ENCODE measurements at places on chromosomes 16 and 17.

DNA sequence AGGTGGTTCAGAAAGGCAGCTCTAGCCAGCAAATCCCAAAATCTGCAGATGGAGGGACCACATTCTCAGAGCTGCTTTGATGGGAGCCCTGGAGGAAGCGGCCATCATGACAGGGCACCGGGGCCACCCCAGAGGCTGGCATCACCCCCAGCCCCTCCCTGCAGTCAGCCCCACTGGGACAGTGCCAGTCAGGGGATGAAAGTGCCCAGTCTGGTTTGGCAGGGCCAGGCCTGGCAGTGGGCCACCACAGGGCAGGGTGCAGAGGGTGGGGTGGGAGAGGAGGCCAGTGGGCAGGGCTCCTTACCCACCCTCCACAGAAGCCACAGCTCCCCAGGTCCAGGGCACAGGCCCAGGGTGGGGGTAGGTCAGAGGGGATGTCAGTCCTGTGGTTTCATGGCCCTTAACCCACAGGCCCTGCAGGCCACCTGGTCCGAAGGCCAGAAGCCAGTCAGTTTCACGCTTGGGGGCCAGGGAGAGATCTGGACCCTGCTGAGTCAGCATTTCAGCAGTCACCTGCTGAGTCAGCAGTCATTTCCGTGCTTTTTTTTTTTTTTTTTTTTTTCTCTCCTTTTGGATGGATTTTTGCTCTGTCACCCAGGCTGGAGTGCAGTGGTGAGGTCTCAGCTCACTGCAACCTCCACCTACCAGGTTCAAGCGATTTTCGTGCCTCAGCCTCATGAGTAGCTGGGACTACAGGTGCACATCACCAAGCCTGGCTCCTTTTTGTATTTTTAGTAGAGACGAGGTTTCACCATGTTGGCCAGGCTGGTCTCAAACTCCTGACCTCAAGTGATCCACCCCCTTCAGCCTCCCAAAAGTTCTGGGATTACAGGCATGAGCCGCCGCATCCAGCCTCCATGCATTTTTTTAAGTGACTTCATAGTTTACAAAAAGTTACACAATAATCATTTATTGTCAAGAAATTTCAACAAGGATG, 10.4 kb downstream of the SLC25A10 start:
- DNase-seq: no peak

DNA sequence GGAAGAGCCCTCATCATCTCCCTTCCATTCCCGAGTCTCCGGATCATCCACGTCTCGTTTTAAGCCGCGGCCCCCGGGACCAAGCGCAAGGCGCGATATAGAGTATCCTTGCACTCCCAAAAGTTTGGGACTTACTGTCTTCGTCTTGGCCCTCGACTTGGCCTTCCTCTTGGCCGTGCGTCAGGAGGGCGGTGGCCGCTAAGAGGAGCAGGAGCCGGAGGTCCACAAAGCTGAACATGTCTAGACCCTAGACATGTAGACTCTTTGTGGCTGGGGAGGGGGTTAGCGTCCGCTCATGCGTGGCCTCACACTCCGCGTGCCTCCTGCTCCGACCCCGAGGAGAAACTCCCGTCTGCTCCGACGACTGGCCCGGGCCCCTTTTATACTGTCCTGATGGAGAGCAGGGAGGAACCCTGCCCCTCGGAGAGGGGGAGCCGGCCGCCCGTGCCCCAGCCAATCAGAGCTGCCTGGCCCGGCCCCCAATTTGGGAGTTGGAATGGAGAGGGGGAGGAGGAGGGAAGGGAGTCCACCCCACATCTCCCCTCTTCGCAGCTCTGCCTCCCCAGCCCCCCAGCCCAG, at the start of gene COL1A1:
TSS of gene COL1A1 (minus strand) at position 356 of the 579 bp plus-strand sequence. CDS start at position 238, 118 bp downstream.
- DNase-seq: no peak

DNA sequence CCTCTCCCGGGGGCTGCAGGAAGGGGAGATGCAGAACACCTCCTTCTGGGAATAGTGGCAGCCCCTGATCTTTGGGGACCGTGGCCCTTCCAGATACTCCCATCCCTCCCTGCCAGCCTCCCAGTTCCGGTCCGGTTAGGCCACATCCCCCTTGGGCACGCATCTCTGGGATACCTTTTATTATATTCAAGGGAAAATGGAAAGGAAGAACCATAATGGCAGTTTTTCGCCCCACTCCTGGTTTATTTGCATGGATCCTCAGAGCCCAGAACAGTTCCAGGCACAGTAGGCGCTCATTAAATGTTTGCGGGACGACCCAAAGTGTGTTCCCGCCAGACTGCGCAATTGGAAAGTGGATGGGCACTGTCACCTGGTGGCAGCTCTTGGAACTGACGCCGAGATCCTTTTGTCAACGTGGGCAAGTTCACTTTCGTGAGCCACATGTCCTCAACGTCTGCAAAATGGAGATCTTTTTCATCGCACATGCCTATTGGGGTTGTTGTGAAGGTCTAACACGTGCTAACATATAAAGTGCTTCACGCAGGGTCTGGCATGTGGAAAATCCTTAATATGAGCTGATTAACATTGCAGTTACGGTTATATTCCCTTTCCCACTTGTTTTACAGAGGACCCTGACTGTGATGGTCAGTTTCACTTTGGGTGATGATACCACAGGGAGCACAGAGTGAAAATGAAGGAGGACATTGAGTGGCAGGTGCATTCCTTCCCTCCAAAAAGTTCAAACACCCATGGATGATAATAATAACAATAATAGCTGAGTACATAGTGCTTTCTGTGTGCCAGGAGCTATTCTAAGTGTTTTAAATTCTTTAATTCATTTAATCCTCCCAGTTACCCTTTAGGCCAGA, 1.7 kb upstream of the GPRC5B start:
- peak; percentile 38 for DNase-seq

- no peak for DNase-seq
Observed at GRCh38 chr17:14317383-14317782, 16.5 kb downstream of the HS3ST3B1 start.

- no peak for DNase-seq
Observed at GRCh38 chr16:86480444-86480843, 29.9 kb upstream of the FOXF1 start.

DNA sequence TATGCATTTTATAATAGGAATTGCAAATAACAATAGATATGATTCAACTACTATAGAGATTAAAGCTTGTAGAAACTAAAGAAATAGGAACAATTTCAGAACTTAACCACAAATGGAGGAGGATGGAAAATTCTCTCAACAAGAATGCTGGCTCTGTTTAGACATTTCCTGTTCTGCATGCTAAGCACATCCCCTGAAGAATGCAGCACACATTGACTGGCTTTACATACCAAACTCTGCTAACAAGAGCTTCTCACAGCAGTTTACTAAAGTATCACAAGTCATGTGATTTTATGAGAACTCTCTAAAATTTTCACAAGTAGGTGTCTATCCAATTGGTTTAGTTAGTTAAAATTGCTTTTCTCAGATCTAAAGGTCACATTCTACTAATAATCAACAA, 85.2 kb downstream of the SPAG9 start:
- DNase-seq: no peak

DNA sequence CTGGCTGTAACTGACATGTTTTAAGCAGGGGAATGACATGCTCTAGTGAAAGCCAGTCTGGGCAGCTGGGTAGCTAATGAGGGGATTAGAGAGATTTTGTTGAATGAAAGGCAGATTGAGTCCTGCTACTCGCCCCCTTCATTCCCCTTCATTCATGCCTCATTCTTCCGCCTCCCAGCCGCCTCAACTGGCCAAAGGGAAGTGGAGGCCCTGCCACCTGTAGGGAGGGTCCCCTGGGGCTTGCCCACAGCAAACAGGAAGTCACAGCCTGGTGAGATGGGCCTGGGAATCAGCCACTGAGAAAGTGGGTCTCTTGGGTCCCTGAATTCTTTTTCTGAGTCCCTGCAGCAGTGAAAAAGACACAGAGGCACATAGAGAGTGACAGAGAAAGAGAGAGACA, 1.1 kb upstream of the CD19 start:
- no peak for DNase-seq

GRCh38 chr17:63967953-63968352, 4.8 kb downstream of the SCN4A start:
- no peak for DNase-seq

DNA sequence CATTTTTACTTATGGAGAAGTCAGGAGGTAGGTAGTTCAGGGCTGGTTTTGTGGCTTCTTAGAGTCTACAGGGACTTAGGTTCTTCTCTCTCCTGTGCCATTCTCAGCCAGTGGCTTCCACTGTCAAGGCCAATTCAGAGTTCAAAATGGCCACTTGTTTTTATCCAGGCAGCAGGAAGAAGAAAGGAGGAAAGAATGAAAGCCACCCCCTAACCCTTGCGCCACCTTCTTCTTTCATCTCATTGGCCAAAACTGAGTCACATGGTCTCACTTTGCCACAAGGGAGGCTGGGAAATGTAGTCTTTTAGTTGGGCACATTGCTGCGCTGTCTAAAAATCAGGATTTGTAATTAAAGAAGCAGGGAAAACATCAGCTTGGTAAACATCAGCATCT, 60.8 kb upstream of the MED9 start:
- no peak for DNase-seq

DNA sequence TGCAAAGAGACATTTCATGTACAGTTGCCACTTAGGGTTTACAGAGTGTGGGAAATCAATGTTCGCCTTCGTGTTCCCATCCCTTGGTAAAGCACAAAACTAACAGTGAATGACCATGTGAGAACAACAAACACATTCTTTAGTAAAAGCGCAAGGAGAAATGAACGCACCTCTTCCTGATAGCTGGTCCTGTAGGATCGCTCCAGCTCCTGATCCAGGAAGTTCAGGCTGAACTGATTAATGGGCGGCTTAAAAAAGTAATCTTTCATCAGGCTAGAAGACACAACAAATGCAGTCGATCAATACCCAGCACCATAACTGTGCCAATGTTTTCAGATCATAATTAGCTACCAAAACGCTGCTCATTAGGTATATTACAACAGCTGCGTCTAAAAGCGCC, 108.3 kb upstream of the CREBBP start:
- no peak for DNase-seq

GRCh38 chr16:70737377-70738082, 51.7 kb upstream of the MTSS2 start:
- peak; percentile 40 for DNase-seq

GRCh38 chr16:1098266-1098991, 2.4 kb upstream of the C1QTNF8 start:
- DNase-seq: no peak

DNA sequence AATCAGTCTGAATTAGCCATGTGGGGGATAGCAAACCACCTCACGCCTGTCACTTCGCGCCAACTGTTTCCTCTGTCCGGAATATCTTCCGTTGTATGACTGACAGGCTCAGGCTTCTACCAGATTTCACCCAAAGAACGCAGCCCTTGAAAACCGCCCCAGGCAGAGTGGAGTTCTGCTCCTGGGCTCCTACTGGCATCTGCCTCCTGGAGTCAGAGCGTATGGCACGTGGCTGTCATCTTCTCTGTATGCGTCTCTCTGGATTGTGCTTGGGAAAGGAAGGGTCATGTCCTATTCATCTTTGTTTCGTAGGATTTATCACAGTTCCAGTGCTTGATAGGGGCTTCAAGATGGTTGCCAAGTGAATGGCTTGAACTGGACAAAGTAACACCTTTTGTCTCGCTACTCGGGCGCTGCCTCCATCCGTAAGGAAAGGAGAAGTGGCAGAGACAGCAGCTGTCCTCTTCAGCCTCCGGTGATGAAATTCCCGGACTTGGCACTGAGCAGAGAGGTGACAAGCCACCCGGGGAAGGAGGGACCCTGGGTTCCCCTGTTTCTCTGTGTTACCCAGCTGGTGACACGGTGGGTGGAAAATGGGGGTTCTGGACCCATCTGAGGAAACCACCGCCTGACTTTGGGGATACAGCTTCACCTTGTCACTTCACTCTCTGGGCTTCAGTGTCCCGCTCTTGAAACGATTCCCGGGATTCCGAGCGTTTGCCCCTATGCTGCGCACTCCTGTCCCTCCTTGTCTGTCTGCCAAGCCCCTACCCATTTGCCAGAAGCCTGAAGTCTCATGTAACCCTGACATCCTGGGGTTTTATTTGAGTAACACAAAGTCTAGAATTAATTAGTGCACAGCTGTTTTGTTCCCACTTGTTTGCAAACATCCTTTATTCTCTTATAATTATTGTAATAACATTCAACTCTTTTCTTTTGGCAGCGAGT, 13.9 kb downstream of the KIAA0513 start:
- no peak for DNase-seq

DNA sequence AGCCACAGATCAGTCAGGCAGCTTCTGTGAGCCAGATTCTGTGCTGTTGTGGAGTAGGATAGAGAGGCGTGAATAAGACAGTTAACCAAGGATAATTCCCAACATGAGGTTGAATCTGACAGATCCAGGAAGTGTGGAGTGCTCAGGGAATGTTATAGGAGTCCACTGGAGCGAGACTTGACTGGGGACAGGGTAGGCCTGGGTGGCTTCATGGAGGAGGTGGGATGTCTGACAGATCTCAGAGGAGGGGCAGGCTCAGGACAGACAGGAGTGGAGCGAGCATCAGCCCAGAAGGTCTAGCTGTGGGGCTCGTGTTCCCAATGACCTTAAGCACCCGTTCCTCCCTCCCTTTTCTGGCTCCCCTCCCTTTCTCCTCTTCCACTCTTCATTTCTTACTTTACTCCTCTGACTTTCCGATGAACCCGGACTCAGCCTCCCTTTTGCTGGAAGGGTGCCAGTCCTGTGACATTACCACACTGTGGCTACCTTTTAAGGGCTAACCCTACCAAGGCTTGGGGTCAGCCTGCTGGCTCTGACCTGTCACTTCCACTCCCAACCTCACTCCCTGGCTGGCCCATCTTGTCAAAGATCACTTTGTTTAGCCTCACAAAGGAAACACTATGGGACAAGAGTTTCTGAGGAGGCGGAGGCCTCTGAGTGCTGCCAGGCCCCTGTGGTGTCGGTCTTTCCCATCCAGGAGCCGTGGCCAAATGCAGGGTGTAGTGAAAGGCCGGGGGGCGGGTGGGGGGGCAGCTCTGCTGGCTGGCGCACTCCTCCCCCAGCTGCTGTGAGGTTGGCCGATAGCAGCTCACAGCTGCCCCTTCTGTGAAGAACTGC, 28.5 kb upstream of the EFCAB13 start:
- no peak for DNase-seq

DNA sequence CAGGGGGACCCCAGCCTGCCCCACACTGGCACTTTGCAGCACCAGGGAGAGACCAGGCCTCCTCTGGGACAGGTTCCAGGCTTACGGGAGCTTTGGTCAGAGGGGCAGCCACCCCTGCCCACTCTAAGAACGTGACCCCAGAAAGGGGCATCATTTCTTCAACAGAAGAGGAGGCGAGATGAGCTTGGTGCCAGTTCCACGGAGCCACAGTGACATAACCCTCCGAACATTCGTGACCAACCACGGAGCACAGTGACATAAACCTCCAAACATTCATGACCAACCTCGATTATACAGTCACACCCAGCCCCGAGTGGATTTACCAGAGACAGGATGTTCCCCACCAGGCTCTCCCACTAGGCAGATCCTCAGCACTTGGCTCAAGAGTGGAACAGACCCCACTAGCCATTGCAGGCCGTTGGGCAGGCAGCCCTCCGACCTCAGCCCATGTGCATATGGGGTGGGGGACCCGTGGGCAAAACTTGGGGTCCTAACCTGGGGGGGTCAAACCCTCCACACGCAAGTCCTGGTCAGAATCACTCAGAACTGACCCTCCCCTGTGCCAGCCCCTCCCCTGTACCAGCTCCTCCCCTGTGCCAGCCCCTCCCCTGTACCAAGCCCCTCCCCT, 112.9 kb downstream of the METRNL start:
- no peak for DNase-seq
